ENCODE measurements at places on chromosomes 7 and 10.

DNA sequence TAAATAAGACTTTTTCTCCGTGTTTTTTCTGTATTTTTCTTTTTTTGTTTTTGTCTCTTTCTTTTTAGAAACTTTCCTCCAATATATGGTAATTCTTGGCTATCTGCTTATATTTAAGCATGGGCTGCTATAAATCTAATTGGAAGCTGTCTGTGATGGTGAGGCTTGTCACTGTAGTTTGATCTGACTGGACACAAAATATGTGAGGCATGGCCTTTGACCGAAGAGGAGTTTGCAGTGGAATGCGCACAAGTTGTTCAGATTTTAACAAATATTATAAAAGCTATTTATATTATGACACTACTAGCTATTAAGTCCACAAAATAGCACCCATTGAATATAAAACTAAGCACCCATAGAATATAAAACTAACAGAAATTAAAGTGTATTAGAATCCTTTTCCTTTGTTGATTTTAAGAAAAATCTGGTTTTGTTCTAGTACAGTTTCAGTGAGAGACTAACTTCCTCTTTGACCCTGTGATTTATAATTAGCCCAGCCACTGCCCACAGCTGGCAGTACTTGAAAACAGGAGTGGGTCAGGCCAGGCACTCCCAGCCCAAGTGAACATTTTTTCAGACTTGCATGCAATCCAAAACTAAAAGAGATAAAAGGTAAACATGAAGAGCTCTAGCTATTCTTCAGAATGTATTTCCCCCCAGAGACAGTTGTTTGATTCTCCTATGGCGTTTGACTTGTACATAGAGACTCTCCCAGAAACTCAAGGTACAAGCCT is 69.9 kb upstream of the FGL2 start:
- no peak for DNase-seq

GRCh38 chr7:22355620-22356009 is 1.3 kb downstream of the RAPGEF5 start:
- DNase-seq: no peak

DNA sequence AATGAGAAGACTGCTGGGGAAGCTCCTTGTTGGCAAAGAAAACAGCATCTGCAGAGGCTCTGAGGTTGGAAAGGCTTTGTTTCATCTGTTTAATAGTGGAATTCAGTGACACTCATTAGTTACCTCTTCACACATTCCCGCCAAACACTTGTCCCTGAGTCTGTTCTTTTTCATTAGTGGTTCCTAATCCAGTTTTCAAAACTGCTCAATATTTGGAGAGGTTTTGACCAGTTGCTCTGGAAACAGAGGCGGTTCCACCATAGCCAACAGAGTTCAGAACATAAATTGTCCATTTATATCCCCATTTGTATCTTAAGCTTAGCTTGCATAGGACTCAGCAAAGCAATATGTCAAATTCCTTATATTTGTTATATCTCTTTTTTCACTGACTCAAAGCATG is 754.6 kb downstream of the AUTS2 start:
- no peak for DNase-seq

DNA sequence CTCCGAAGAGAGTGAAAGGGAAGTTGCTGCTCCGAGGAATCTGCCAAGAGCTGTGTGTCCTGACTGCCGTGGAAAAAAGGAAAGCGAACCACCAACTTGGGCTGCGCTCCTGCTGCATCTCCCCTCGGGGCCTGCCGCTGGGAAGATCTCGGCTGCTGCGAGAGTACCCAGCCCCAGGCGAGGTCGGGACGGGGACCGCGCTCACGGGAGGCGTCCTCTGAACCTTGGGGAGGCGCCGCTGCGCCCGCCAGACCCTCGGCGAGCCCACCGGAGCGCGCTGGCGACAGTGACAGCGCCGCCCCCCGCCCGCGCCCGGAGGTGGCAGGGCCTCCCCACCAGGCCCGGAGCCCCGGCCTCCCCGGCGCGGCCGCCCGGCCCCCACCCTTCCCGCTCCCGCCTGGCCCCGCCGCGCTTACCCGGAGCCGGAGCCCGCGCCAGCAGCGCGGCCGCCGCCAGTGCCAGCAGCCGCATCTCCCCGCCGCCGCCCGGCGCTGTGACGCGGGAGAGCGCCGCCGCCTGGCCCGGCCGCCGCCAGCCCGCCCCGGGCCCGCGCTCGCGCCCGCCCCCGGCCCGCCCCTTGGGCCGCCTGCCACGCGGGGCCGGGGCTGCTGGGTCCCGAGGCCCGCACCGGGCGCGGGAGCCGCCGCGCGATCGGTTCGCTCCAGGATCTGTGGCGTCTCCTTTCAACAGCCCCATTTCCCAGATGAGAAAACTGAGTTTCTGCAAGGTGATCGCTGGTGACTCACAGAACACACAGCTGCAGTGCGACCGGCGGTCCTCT is at the start of gene VSTM4:
VSTM4 (minus strand) TSS at position 508 of the 781 bp plus-strand sequence; CDS start at position 471, 37 bp downstream.
- DNase-seq: no peak

GRCh38 chr10:17533731-17534130 is 79.3 kb upstream of the ST8SIA6 start:
- DNase-seq: no peak

- DNase-seq: no peak
Measured at GRCh38 chr7:16590424-16590823, 55.1 kb downstream of the ANKMY2 start.

DNA sequence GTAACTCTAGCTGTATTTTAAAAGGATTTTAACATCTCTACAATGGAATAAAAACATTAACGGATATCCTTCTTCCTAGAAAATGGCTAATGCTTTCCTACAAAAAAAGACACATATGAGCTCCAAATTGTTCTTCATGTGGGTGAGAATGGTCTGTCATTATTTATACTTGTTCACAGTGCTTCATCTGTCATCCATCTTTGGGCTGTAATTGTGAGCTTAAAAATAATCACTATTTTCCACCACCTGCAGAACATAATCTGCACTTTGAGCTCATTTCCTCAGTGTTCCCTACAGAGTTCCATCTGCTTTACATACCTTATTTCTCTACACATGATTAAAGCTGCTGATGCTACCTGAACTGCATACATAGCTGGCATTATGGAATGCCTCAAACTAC is 979.1 kb upstream of the C7orf33 start:
- peak; percentile 59 for DNase-seq

DNA sequence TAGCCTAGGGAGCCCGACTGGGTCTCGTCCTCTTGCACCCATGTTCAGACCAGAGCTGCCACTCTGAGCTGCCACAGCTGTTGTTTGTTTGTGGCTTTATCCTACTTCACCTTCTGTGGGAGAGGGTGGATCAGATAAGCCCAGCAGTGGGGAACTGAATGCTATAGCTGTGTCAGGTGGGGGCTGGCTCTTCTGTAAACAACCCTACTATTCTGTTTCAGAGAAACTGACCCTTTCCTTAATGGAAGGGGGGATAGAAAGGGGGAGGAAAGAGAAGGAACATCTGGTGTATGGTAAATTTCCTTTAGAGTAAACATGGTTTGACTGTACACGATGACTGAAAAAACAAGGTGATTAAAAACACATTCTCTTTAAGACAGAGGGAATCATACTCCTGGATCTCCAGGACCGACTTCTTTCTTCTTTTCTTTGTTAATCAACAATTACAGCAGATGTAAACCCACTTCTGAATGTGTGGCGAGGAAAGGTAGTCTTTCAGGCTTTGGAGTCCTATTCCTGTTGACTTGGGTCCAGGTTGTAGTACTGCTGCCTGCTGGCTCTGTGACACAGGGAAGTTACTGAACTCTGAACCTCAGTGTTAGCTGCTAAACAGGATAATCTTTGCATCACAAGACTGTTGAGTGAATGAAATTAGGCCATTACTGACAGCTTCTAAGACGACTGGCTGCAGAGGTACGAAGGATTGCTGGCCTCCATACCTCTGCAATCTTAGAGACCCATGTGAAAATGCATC is 6.0 kb downstream of the PRXL2A start:
- DNase-seq: no peak

All from NCI-H2227 treated with DMSO at 0.1 percent for 48 hours (cell line).